Suppressor macrophage treated with lipopolysaccharide for 4 hours (primary cell): ENCODE measurements at places on chromosomes 2 and 18.
A peak's percentile ranks its signal among the peaks of the same experiment; 100 is the strongest.

DNA sequence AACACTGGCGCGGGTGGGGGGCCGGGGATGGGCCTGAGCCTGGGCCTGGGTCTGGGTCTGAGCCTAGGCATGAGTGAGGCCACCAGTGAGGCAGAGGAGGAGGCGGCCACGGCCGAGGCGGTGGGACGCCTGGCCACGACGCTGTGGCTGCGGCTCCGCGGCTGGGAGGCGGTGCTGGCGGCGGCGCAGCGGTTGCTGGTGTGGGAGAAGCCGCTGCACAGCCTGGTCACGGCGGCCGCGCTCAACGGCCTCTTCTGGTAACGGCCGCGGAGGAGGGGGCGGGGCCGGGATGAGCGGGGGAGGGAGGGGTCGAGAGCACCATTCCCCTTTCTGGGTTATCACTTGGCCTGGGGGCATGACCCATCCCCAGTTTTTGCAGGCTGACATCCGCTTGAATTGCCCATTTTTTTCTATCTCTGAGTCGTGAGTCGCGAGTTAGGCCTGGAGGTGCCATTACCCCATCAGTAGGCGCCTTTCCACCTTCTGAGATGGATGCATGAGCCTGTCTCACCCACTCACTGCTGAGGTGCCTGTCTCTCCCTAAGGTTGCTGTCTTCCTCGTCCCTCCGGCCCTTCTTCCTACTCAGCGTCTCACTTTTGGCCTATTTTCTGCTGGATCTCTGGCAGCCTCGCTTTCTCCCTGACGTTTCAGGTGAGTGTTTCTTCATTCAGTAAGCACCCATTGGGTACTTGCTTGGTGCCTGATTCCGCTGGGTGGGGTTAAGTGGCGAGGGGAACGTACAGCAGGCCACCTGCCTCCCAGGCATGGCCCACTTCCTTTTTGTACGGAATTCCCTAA is 501 bp downstream of the RETREG2 start:
- DNase-seq: peak; percentile 34

- DNase-seq: peak; percentile 23
Measured at GRCh38 chr2:117470311-117471095, 344.0 kb upstream of the DDX18 start.

GRCh38 chr2:230928701-230929380 is 3.8 kb upstream of the GPR55 start:
- no peak for DNase-seq

GRCh38 chr2:44940732-44941464 is 604 bp upstream of the SIX3 start:
- no peak for DNase-seq
